ENCODE measurements at places on chromosomes 2 and 18.

- no peak for DNase-seq
Measured at GRCh38 chr2:79373358-79374130, 139.3 kb upstream of the CTNNA2 start.

- DNase-seq, result no peak
Measured at GRCh38 chr2:85605406-85606115, 3.1 kb upstream of the TMEM150A start.

- DNase-seq, result no peak
Measured at GRCh38 chr18:46705521-46705920, 48.5 kb upstream of the LOXHD1 start.

DNA sequence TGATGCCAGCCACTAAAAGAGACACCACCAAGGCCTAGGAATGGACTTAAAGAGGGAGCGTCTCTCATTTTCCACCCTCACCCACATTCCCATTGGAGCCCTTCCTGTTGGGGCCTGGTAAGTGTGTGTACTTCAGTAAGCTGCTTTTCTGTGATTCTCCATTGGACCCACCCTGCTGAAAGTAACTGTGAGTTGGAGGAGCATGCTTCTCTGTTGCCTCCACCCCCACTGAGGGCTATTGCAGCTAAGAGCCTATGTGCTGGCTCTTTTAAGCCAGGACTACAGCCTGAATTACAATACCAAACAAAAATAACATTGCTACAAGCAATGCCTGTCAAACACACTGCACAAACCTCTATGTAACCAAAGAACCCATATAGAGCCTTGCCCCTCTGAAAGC, 81.1 kb downstream of the TRABD2A start:
- DNase-seq, result no peak

- DNase-seq, result no peak
Measured at GRCh38 chr2:160783474-160783873, 289.9 kb upstream of the RBMS1 start.

DNA sequence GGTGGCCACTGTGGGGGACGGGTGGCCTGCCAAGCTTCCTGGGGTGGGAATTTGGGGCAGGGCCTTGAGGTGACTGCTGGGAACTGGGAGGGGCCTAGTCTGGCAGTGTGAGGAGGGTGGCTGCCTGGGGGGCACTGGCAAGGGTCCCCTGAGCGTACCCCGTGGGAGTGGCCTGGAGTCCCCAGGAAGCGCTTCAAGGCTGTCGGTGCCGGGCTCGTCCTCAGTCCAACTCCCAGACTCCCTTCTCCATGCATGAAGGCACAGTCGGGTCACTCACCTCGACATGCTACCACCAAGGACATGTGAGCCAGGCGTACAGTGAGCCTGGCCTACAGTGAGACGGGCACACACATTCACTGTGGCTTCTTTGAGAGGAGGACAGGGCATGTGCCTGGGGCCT, 105.3 kb downstream of the SMIM21 start:
- DNase-seq, result no peak

DNA sequence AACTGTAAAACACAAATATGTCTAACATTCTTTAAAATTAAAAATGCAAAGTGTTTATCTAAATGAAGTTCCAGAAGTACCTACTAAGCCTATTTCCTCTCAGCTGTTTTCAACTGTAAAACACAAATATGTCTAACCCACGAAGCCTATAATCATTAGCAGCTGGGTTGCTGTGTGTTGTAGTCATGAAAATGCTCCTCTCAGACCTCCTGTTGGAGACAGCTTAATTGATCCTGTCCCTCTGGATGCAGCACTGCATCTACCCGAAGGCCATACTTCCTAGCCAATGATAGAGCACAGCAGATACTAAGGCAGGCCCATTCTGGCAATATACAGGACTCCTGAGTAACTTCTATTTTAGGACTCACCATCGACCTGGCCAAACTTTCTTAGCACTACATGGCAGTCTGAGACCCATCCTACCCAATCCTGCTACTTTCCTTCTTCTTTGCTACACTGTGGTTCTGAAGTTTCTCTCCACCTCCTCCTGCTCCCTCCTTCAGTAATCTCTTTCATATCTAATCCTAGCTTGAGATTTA, 92.5 kb upstream of the RBBP8 start:
- no peak for DNase-seq

GRCh38 chr2:96888072-96889011, 18.5 kb upstream of the SEMA4C start:
- DNase-seq, result no peak

GRCh38 chr18:59967878-59968277, 68.1 kb downstream of the PMAIP1 start:
- no peak for DNase-seq

- DNase-seq, result no peak
Measured at GRCh38 chr2:213806125-213806726, 522.0 kb downstream of the SPAG16 start.

GRCh38 chr2:64260093-64260803, 116.0 kb upstream of the PELI1 start:
- no peak for DNase-seq

GRCh38 chr2:11777066-11777782, 30.8 kb downstream of the LPIN1 start:
- no peak for DNase-seq

DNA sequence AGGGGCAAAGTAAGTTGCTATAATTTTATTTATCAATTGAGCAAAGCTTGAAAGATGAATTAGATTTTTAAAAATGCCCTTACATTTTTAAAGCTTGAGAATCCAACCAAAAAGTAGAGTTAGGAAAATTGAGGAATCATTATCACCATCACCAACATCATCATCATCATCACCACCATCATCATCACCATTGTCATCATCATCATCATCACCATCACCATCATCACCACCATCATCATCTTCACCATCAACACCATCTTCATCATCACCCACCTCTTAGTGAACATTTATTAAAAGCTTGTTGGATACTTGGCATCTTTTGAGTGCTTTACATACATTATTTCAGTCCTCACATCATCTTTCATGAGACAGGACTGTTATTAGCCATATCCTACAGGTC, 504.4 kb upstream of the TNP1 start:
- no peak for DNase-seq

DNA sequence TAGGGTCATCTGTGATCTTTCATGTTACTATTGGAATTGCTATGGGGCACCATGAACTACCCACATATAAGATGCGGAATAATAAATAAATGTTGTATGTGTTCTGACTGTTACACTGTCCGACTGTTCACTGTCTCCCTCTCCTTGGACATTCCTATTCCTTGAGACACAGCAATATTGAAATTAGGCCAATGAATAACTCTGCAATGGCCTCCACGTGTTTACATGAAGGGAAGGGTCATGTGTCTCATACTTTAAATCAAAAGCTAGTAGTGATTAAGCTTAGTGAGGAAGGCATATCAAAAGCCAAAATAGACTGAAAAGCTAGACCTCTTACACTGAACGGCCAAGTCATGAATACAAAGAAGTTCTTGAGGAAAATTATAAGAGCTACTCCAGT, 751.3 kb downstream of the SOCS6 start:
- no peak for DNase-seq

GRCh38 chr18:39313992-39314391, 1748.4 kb upstream of the CELF4 start:
- no peak for DNase-seq

GRCh38 chr18:58755304-58756010, 84.2 kb downstream of the MALT1 start:
- no peak for DNase-seq

GRCh38 chr2:199136681-199137080, 321.1 kb downstream of the SATB2 start:
- DNase-seq, result no peak

GRCh38 chr2:164847981-164848741, 6.5 kb upstream of the COBLL1 start:
- no peak for DNase-seq

DNA sequence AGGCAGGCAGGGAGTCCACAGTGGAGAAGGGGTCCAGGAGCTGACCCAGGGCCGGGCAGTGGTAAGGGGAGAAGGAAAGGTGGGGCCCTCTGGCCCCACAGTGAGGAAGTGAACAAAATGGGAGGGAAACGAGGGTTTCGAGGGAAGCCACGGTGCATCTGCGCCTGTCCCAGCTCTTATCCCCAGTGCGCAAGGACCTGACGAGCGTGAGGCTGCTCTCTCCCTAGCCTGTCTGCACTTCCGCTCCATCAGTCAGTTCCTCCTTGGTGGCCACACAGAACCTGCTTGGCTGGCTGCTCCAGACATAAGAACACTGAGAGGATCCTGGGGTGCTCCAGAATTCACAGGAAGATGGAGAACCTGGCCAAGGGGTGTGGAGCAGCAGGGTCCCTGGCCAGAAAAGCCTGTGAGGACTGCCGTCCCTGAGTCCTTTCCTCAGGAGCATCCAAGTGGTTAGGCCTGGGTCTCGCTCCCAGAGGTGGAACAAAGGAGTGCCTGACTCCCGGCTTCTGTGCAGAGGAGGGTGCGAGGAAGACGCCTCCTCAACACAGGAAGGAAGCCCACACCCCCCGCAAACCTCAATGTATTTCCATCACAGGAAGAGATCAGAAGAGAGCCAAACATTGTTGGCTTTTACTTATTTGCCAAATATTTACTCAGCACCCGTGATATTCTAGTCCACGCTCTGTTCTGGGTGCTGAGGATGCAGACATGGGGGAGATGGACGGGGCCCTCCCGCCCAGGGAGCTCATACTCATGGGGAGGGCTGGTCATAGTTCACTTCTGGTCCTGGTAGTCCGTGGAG, 43.7 kb upstream of the SEMA4C start:
- no peak for DNase-seq

- no peak for DNase-seq
Measured at GRCh38 chr2:112136096-112136495, 2.1 kb upstream of the FBLN7 start.
